ENCODE measurements at places on chromosomes 2 and 18. TPM values are rescaled to one million over a fixed set of nuclear protein-coding genes. Genes with fewer than 3 reads are reported as not detected.

- no peak overlapping the region for H3K27ac ChIP-seq
- no peaks in the 10 kb centered on the region for H3K27me3 ChIP-seq
- no peaks in the 10 kb centered on the region for H3K36me3 ChIP-seq
- no peaks in the 10 kb centered on the region for H3K4me1 ChIP-seq
Measured at GRCh38 chr18:31048216-31048615, 5.7 kb upstream of the DSC3 start.

GRCh38 chr2:55422876-55423665, 3.4 kb upstream of the CCDC88A start:
- no peaks in the 10 kb centered on the region for H3K36me3 ChIP-seq
- no peak for DNase-seq

GRCh38 chr2:45370369-45370768, 240.7 kb downstream of the SRBD1 start:
- H3K27me3 ChIP-seq = no peaks in the 10 kb centered on the region
- H3K36me3 ChIP-seq = no peaks in the 10 kb centered on the region
- no peak overlapping the region for H3K4me3 ChIP-seq
- DNase-seq = no peak

GRCh38 chr18:67525328-67526099, 9.0 kb upstream of the DSEL start:
- no peak overlapping the region for H3K4me3 ChIP-seq
- no peaks in the 10 kb centered on the region for H3K36me3 ChIP-seq
- DNase-seq = peak; percentile 49
- peaks cover 1% of the 10 kb centered on the region for H3K4me1 ChIP-seq

GRCh38 chr2:188272121-188272520, 19.6 kb upstream of the GULP1 start:
- no peaks in the 10 kb centered on the region for H3K27me3 ChIP-seq
- no peak overlapping the region for H3K27ac ChIP-seq
- H3K36me3 ChIP-seq = no peaks in the 10 kb centered on the region
- no peak for DNase-seq
- no peaks in the 10 kb centered on the region for H3K4me1 ChIP-seq

GRCh38 chr2:217756375-217757107, 246.3 kb downstream of the TNS1 start:
- peak overlapping the region; percentile 7 for H3K4me3 ChIP-seq
- DNase-seq = peak; percentile 91

GRCh38 chr18:35227254-35227653, 13.6 kb upstream of the ZNF397 start:
- DNase-seq = no peak
- no peak overlapping the region for H3K27ac ChIP-seq
- no peaks in the 10 kb centered on the region for H3K27me3 ChIP-seq
- H3K36me3 ChIP-seq = no peaks in the 10 kb centered on the region
- no peaks in the 10 kb centered on the region for H3K4me1 ChIP-seq
- no peak overlapping the region for H3K4me3 ChIP-seq

- H3K4me1 ChIP-seq = peaks cover 7% of the 10 kb centered on the region
- no peak overlapping the region for H3K4me3 ChIP-seq
- H3K36me3 ChIP-seq = no peaks in the 10 kb centered on the region
- no peak overlapping the region for H3K27ac ChIP-seq
Measured at GRCh38 chr2:134679745-134680144, 39.1 kb downstream of the TMEM163 start.

- no peak for DNase-seq
- no peaks in the 10 kb centered on the region for H3K4me1 ChIP-seq
- no peaks in the 10 kb centered on the region for H3K36me3 ChIP-seq
- no peaks in the 10 kb centered on the region for H3K27me3 ChIP-seq
- H3K27ac ChIP-seq = no peak overlapping the region
Measured at GRCh38 chr2:230691005-230691647, 21.5 kb upstream of the CAB39 start.

The IHH gene
- not detected for total RNA-seq

The ACADL gene
- total RNA-seq = 9.4 TPM

The UGT1A7 gene
- total RNA-seq = not detected

The RNF181 gene
- 95.5 TPM for total RNA-seq

All from ovary (tissue), 10 donors.